Fibroblast of skin of right biceps (primary cell): ENCODE measurements at places on chromosomes 2 and 18.

GRCh38 chr2:12607971-12608370 is 108.8 kb upstream of the TRIB2 start:
- DNase-seq: peak; percentile 61

GRCh38 chr2:85439986-85440385 is 21.5 kb downstream of the SH2D6 start:
- DNase-seq: no peak

- peak; percentile 24 for DNase-seq
These were observed 233.5 kb upstream of the ZEB2 start for GRCh38 chr2:144753416-144753815.

- DNase-seq: no peak
These were observed 142.4 kb downstream of the THADA start for GRCh38 chr2:43453179-43454170.
